Activated CD4-positive, alpha-beta T cell treated with anti-CD3 and anti-CD28 coated beads, Interleukin-10, Interleukin-2, amounts not matched to agents 100 ng/mL and 50 ng/mL, durations not matched to agents 16 hours and 8 hours (primary cell): ENCODE measurements at places on chromosomes 5 and 9.
A peak's percentile ranks its signal among the peaks of the same experiment; 100 is the strongest.

DNA sequence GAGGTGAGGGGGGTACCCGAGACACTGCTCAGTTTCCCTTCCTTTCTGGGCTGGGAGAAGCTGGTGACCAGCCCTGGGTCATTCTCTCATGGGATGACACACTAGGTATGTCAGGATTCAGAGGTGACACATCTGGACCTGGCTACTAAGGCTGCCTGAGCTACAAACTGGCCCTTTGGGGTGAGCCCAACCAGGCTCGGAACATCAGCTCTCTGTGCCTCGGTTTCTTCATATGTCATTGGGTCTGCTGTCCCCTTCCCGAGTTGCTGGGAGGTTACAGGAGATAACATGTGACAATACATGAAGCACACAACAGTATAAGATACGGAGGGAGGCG is 11.8 kb downstream of the CARD19 start:
- no peak for DNase-seq

DNA sequence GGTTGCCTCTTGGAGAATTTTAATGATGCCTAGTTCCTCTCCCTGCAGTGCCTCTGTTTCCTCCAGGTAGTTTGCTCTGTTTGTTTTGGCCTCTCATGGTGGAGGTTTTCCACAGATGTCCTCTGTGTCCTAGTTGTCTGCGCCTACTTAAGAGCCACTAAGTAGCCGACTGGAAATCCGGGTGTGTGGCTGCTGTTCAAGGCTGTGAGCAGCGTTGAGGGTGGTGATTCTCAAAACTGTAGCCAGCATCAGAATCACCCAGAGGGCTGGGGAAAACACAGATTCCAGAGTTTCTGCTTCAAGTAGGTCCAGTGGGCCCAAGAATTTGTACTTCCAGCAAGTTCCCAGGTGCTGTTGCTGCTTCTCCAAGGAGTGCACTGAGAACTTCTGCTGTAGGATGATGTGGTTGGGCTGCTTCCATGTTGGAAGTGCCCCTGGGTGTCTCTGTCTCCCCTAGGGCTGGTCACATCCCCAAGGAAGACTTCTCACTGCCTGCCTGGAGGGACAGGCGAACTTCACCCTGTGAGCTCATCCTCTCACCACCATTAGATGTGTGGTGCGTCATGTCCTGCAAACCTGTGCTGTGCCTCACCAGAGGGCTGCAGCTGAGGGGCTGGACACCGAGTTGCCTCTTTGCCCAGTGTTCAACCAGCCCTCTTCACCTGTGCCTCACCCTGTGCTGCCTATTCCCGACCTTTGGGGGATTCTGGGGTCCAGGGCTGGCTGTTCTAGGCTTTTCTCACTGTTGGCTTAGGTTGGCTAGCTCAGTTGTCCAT is 34.8 kb downstream of the SECISBP2 start:
- DNase-seq, result no peak

DNA sequence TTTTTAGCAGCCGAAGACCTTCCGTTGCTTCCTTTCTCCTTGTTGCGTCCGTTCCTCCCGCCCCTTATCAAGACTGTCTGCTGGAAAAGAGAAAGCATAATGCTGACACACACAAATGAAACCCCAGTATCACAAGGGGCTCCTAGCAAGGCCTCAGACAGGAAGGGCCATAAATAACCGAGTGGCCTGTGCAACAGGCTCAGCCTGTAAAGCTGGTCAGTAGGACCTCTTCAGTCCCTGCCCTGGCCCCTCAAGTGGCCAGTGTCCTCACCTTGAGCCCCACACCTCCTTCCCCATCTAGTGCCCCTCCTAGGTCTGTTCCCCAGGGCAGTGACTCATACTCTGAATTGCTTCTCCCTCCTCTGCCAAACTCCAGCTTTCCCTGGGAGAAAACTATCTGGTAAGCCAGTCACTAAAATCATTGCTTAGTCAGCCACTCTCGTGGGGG is 174.6 kb upstream of the IL12B start:
- DNase-seq, result no peak

DNA sequence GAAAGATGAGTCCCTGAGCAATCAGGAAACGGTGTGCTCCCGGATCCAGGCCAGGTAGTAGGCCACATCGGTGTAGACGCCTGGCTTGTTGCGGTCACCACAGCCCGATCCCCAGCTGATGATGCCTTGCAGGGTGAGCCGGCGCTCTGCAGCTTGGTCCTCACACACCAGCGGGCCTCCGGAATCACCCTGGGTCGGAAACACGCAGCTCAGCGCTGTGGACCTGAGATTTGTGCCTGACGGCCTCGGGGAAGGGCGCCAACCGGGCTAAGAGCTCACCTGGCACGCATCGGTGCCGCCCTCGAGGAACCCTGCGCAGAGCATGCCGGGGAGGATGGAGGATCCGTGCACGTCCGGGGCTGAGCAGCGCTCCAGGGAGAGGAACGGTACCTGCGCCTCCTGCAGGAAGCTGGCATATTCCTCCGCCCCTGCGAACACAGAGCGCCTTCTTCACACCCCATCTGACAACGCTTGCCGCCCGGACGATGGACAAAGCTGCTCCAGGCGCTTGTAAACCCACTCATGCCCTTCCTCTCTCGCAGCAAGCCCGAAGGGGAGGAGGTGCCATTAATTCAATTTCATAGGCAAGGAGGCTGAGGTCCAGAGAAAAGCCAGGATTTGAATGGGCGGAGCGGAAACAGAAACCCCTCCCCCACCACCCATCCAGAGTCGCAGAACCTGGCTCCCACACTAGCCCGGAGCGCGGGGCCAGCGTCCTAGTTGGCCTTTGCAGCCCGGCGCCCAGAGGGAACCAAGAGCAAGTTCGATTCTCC is 2.0 kb upstream of the PFN3 start:
- DNase-seq, result peak; percentile 73

- DNase-seq, result peak; percentile 64
These were observed 974 bp downstream of the CCDC69 start for GRCh38 chr5:151222790-151223446.

- no peak for DNase-seq
These were observed 8.3 kb upstream of the PTBP3 start for GRCh38 chr9:112341730-112342129.

- no peak for DNase-seq
These were observed 760.3 kb downstream of the CDH9 start for GRCh38 chr5:26278078-26278477.

GRCh38 chr5:157485811-157486210 is 25.8 kb downstream of the NIPAL4 start:
- DNase-seq, result no peak

DNA sequence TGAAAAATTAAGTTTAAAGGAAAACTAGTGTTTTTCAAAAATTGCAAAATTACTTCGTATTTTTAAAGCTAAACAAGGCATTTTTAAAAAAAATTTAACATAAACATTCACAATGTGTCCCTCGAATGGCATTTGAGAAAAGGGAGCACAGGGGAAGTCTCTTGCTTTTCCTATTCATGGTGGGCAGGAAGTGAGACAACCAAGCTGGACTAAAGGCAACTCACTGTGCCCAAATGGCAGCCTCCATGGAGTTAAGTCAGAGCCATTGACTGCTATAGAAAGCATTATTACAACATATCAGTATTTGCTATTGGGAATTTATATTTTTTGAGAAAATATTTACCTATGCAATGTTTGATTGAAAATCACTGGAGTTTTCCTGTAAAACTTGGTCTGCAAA is 8.3 kb downstream of the HNRNPH1 start:
- no peak for DNase-seq

- DNase-seq, result no peak
These were observed 51.0 kb downstream of the SH3PXD2B start for GRCh38 chr5:172403189-172403796.

DNA sequence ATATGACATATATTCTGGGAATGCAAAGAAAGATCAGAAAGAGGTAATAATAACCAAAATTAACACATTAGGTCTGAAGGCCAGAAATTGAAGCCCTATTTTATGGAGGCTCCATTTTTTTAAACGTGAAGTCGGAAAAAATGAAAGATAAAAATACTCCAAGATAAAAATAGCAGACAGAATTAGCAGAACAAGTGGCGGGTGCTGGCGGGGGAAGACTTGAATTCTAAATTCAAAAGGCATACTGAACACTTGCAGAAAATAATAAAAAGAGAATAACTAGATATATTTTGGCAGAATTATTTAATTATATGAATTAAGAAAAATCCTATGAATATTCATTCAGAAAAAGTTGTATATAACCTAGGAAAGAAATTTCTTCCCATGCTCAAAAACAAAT is 543.7 kb upstream of the ACO1 start:
- DNase-seq, result no peak

DNA sequence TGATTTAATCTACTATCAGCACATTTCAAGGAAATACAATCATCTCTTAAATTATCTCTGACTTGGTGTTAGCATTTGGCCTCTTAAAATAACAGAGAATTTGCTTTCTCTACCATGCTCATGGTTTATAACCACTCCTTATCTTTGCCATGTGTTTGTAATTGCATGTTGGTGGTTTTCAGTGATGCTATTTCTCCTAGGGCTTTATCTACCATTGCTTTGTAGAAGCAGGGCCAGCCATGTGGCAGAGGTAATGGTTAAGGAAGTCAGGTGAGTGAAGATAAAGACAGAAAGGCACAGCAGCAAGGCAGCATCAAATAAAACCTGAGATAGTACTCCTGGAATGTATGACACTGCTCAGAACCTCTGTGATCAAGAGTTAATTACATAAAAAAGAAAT is 206.2 kb downstream of the FER start:
- DNase-seq, result no peak

GRCh38 chr9:108884701-108885100 is 22.6 kb downstream of the ACTL7A start:
- DNase-seq, result no peak

- no peak for DNase-seq
These were observed 2.1 kb downstream of the TNFAIP8 start for GRCh38 chr5:119357808-119358529.

DNA sequence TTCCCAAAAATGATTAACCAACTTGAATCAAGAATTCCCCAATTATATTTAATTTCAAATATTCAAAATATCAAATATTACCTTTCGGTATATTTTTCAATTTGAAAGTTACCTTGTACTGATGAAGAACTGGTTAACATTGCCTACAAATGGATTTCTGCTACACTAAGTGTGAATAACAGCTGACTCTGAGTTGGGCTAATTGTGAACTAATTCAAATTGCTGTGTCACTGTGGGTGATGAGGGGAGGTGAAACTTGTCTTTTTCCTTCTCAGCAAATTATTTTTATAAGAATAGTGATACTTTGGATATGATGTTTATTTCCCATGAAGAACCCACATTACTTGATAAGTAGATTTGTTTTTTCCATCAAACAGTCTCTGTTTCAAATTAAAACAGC is 103.4 kb upstream of the RPS23 start:
- no peak for DNase-seq

DNA sequence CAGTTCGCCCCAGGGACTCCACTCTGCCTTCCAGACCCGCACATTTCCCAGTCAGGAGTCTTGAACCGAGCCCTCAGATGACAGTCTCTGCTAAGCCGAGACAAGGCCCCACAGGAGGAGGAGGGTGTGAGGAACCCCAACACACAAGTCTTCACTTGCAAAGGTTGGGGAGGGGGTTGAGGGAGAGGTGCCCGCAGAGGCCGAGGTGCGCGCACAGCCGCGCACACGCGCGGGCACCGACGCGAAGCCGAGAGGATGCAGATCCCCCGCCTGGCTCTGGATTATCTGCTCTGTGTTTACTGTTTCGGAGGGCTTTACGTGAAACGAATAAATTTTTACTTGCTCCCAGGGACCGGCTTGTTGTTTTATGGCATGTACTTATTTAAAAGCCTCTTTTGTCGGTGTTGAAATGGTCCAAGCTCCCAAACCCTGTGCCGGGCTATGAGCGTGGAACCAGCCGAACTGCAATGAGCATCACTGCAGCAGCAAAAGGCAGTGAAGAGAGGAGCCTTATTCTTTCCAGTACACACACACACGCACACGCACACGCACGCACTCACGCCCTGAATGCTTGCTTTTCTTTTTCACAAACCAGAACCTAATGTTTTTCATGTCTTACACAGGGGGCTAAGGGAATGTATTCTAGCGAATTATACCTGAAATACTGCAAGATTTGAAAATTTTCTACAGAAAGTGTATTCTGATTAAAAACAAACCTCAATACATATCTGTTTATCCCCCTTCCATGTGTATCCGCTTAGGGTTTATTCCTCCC is 297.7 kb downstream of the PARP8 start:
- no peak for DNase-seq

GRCh38 chr5:150763023-150763769 is 4.4 kb upstream of the DCTN4 start:
- no peak for DNase-seq

DNA sequence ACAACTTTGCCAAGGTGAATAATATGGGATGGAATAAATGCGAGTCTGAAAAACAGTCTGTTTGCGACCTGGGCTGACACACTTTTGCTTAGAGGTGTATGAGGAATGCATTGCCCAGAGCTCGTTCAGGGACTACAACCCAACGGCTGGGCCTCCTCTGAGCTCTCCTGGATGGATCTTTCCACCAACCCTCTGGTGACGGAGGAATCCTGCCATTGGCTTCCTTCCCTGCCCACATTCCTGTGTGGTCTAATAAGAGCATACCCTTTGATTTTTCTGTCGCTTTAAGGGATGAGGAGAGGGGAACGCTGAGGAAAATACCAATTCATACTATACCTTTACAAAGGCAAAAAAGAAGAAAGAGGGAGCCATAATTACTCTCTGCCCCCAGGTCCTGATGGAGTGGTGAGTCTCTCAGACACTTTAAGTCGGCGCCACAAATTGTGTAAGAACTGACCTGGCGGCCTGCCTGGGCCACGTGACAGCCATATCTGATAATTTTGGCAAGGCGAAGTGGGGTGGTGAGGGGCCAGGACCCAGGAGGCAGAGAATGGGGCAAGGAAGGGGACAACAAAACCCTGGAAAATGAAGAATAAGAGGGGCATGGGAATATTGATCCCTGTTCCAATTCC is 265.2 kb upstream of the MSX2 start:
- DNase-seq, result no peak

GRCh38 chr5:168006456-168007130 is 284.9 kb upstream of the WWC1 start:
- DNase-seq, result no peak

DNA sequence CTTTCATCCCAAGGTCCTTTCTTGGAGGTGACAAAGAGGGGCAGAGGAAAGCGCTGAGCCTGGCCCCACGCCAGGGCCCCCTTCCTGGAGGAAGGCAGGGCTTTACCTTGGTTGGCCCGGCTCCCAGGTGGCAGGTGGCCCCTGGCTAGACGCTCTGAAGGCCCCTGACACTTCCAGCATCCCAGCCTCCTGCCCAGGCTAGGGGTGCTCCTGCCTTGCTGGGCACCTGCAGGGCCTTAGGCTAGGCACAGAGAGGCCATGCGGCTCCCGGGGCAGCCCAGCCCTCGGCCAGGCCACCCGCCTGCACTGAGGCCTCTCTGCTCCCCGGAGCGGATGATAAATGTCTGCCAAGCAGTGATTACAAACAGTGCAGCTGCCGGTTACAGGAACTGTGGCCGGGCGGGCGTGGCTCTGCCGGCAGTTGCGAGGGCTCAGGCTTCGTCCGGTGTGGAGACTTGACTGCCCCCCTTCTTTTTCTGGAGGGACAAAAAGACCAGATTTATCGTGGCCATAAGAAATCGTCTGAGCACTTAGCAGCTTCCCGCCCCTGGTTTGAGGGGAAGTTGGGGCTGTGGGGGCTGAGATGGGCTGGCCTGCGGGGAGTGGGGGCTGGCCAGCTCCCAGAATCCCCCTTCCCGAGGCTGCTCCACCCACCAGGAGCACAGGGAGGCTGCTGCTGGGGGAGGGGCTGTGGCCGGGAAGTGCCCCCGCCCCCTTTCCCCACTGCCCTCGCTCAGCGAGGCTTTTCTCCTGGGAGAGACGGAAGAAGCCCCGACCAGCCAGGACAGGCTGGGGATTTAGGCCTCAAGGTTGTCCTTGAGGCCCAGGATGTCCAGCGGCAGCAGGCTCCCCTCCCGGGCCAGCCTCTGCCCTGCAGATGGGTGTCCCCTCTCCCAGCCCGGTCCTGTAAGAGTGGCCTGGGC is 31.6 kb upstream of the UBAC1 start:
- peak; percentile 28 for DNase-seq
